ENCODE measurements at places on chromosomes 16 and 17.

- DNase-seq = no peak
Observed at GRCh38 chr16:53605831-53606400, 97.7 kb downstream of the RPGRIP1L start.

DNA sequence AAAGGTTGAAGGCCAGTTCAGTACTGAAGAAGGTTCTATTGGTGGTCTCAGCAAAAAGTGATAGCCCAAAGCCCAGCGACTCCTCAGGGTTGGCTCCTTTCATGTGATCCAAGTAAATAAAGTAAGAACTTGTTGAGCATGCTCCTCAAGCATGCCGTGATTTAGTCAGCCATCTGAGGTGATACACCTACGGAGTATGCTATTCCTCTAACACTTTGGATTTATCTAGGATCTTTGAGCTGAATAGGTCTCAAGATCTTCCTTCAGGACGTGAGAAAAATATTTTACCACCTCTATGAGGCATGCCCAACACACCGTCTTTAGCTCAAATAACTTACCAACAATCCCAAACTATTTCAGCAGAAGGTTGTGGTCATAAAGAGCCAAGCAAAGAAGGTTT is 153.3 kb upstream of the CORO6 start:
- no peak for DNase-seq

DNA sequence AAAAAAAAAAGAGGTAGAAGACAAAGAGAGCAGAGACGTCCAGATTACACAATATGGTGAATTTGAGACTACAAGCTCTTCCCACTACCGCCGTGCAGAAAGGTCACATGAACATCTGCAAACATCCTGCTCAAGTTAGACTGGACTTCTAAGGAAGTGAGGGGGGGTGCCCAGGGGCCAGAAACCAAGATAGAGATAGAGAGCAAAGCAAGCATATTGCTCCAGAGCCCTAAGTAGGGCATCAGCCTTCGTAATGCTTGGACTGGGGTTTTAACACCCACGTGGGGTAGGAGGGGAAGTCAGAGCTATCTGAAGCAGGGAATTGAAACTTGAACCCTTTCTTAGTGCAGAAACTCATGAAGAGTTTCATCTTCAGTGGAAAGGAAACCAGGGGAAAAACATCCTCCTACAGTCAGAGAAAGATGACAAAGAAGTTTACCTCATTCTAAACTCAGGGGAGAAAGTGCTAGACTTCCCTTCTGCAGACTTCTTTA is 8.7 kb downstream of the CLEC19A start:
- no peak for DNase-seq

GRCh38 chr17:29622337-29623282 is at the start of gene CORO6:
Gene CORO6, minus strand, starts transcription at chr17:29622912. Its CDS starts 1,491 bp downstream, at chr17:29621421.
- DNase-seq = peak; percentile 90

DNA sequence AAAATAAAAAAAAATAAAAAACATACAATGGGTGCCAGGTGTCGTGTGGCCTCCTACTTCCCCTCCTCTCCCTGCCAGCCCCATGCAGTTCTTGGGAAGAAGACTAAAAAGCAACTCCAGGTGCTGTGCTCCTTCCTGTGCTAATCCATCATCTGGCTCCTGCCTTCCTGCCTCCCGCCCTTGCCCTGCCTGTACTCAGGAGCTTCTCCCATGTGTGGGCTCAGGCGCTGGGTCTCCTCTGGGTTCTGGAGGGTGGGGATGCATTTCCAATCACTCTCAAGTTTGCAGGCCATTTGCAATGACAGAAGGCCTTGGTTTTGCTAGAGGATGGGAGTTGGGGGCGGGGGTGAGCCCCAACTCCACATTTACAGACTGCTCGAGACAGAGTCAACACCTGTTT is 122.9 kb downstream of the SDK2 start:
- DNase-seq = no peak

GRCh38 chr16:54780266-54780665 is 150.4 kb upstream of the IRX5 start:
- no peak for DNase-seq

DNA sequence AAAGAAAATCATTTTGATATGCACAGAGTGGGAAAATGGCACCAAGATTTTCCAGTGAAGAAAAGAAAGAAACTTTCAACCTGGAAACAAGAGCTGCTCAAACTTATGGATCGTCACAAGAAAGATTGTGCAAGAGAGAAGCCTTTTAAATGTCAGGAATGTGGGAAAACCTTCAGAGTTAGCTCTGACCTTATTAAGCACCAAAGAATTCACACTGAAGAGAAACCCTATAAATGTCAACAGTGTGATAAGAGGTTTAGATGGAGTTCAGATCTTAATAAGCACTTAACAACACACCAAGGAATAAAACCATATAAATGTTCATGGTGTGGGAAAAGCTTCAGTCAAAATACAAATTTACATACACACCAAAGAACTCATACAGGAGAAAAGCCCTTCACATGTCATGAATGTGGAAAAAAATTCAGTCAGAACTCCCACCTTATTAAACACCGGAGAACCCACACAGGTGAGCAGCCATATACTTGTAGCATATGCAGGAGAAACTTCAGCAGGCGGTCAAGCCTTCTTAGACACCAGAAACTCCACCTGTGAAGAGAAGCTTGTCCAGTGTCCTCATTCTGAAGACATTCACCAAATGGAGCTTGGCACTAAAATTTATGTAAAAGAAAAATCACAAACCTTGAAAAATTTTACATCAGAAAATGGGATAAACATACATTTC is 12.2 kb downstream of the ZNF75A start:
- no peak for DNase-seq

DNA sequence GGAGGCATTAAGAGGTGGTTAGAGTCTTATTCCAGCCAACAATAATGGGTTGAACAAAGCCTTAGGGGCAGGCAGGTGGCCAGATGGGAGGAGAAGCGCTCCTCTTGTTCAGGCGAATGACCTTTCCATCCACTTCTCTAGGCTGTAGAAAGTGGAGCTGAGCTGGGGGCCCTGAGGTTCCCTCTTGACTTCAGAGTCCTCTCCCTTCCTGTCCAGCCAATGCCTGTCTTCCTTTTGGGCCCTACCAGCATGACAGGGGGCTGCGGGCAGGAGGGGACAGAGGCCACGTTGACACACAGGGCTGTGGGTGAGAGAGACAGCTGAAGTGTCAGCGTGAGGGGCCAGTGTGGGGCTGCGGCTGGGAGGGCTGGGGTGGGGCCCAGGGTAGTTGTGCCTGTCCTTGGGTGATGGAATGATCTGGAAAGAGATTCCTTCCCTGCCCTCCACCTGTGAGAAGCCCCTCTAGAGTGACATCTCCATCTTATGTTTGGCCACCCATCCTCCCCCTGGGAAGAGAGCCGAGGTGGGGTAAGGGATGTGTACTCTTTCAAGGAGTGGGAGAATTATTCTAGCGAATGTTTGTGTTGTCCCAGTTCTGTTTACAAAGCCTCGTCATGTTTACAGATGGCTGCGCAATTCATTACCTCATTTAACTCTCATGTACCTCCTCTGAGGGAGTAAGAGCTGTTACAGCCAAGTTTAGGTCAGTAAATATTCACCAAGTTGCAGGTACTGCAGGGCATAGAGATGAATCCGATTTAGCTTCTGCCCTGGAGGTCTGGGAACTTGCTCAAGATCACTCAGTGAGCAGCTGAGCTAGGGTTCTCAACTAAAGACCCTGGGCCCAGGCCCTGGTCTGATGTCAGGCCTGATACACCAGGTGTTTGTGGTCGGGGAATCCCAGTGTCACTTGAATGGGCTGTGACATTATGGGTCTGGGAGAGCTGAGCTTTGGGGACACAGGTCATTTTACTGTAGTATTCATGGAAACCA is 3.3 kb downstream of the ERBB2 start:
- no peak for DNase-seq

- no peak for DNase-seq
Observed at GRCh38 chr17:21357696-21358656, 18.2 kb upstream of the KCNJ12 start.

- DNase-seq = no peak
Observed at GRCh38 chr17:7992924-7993323, 9.5 kb upstream of the GUCY2D start.

DNA sequence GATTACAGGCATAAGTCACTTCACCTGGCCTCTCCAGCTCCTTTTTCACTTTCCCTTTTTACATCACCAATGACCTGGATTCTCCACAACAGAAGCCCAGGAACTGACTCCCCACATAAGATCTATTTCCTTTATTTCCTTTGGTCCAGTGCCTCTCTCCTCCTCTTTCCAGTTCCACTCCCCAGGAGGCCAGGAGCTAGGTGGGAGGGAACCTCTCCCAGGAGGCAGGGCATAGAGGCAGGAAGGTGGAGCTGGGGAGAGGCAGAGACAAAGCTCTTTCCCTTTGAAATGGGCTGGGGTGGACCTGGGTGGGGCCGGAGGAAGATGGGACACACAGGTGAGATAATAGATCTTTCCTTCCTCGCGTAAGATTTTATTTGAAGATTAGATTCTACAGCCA is 318.3 kb upstream of the TNRC6C start:
- no peak for DNase-seq

DNA sequence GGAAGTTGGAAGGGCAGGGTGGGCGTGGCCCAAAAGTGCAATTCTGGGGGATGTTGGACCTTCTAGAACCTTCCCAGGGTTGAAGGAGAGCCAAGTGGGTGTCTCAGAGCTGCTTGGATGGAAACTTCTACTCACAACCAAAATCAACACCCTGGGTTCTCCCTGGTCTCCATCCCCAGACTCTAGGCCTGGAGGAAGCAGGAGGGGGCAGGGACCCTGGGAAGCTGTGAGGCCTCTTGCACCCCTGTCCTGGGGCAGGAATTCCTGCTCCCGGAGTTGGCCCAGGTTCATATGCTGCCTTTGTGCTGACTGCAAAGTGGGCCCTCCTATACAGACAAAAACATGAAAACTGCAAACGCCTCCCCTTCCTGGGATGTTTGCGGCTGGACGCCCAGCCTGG is 25.1 kb downstream of the TRARG1 start:
- DNase-seq = no peak
